ENCODE measurements at places on chromosomes 4 and X. TPM values are rescaled to one million over a fixed set of nuclear protein-coding genes. Genes with fewer than 3 reads are reported as not detected.

Gene MAGEC3
- 0.25 TPM for polyA plus RNA-seq

Gene TRIM61
- polyA plus RNA-seq, result 2.8 TPM

Gene LRIT3
- 0.42 TPM for polyA plus RNA-seq

DNA sequence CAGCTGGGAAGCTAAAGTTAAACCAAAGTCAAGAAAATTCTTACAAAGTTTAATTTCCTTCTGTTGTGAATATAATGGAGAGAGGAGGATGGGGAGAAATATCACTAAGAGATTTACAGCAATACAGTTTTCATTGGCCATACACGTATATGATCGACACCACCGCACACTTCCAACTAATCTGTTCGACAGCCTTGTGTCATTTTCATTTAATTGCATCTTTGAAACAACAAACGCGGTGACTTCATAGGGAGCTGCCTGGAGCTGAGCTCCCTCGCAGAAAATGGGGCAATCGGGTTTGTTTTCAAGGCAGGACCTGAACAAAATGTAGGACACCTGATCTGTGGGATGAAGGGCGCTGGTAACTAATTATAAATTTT is 1.3 kb downstream of the PTPN13 start:
- no peak for DNase-seq

DNA sequence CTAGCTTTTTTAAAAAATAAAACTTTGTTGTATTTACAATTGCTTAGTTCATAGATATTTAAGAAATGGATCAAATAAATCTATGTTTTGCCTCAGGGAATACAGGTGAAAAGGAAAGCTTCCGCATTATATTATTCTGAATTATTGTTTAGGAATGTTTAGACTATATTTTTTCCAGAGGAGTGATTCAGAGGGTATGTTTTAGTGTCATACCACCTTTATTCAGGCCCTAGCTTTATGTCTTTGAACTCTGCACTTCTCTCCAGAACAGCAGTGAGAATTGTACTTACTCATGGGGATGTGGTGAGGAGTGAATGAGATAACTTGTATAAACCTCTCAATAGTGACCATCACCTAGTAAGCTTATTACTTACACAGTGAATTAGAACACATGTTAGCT is 14.0 kb downstream of the SLIT2 start:
- no peak for DNase-seq

GRCh38 chr4:153440475-153440874 is 25.7 kb upstream of the TMEM131L start:
- DNase-seq, result no peak

GRCh38 chr4:88029556-88029955 is 22.1 kb downstream of the PKD2 start:
- no peak for DNase-seq

DNA sequence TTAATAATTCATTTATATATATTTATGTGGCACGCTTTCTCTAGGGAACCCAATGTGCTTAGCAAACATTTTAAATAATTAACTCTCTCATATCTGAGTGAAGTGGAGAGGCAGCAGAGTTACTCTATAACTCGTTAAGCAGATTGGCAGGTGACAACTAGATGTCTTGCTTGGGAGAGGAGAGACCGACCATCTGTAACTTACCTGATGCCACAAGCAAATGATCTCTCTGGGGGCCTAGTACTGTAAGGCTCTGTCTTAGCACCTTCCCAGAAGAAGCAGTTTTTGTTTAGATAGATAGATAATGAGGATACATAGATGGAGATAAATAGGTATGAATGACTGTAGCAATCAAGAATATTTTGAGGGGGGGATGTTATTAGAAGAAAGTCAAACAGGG is 11.9 kb upstream of the SEL1L3 start:
- DNase-seq, result no peak

DNA sequence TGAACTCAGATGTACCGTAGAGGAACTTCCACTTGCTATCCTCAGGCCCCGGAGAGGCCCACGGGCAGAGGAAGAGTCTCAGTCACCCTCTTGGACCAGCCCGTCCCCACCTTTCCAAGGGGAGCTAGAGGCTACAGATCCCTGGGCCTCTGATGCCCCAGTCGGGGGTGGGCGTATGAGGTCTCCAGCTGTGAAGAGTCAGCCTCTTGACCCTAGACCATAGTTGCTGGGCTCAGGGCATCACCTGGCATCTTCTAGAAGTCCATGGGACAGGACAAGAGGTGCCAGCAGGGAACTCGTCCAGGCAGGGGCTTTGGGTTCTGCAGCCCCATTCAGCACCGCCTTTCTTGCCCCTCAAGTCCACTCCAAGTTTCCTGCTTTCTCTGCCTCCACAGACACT is 11.6 kb downstream of the SASH3 start:
- DNase-seq, result no peak
